ENCODE measurements at places on chromosomes 5 and 9.

DNA sequence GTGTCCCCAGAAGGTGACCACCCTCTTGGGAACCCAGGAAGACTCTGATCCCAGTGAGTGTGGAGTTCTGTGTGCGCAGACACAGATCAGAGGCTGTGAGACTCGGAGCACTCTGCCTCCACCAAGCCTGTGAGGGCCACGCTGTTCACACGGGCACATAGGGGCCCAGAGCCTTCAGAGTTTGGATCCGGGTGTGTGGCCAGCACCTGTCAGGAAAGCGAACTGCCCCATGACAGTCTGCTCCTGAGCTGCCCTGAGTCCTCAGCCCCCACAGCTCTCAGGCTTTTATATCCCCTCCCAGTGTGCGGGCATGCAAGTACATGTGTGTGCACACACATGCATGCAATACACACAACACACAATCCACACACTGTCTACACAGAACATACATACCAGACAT, 161.8 kb upstream of the IRX2 start:
- peak; percentile 10 for DNase-seq

- no peak for DNase-seq
Observed at GRCh38 chr9:91790917-91791316, 159.1 kb downstream of the ROR2 start.

DNA sequence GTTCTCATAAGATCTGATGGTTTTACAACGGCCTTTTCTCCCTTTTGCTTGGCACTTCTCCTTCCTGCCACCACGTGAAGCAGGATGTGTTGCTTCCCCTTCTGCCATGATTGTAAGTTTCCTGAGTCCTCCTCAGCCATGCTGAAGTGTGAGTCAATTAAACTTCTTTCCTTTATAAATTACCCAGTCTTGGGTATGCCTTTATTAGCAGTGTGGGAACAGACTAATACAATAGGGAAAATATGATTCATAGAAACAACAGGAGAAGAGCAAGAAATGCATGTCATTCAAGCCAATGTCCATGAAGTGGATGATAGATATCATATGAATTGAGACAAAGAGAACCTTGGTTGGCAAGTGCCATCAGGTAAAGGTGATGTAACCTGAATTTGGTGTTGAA, 128.3 kb upstream of the HAPLN1 start:
- no peak for DNase-seq

GRCh38 chr9:5886114-5886939, 4.4 kb upstream of the MLANA start:
- peak; percentile 91 for DNase-seq

DNA sequence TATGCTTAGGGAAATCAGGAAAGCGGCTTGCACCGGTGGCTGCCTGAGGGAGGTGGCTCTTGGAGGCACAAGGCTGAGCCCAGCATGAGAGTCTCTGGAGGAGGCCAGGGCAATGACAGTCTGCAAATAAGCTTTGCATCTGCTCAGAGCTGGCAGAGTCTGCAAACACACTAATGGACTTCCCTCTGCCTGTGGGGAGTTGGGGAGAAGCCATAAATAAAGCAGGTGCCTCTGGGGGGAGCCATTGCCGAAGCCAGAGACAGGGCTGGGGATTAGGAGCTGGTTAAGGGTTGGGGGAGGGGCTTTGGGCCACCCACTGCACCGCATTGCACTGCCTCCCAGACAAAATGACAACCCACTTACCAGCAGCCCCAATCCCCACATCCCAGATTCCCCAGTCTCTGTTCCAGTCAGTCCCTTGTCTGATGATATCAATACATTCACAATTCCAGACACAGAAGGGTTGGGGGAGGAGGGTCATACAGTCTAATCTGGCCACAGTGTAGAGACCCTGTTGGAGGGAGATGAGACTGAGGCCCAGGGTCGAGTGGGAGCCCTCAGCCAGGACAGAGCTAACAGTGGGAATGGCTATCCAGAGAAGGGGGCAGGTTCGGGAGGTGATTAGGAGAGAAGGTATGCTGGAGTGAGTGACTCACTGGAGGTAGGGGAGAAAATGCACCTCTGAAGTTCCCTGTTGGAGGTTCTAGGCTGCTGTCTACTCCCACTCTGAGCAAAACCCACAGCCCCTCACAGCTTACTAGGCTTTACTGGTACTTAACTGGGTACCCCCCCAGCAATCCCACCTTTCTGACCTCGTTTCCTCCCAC, 53.7 kb downstream of the PAX5 start:
- peak; percentile 77 for DNase-seq

DNA sequence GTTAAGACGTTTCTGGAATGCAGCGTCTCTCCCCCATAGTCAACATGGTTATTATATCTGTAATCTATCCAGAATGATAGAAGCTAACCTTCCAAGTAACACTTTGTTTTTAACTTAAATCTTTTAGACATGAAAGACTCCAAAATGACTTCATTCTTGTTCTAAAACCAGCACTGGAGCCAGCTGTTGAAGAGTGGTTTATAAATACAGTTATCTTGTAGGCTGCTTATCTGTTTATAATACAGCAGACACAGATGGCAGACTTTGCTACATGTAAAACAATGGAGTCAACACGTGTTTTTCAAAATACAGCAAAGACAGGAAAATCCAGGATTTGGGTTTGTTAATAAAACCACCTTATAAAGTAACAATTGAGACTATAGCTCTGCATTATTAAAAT, 48.8 kb upstream of the RETREG1 start:
- no peak for DNase-seq

DNA sequence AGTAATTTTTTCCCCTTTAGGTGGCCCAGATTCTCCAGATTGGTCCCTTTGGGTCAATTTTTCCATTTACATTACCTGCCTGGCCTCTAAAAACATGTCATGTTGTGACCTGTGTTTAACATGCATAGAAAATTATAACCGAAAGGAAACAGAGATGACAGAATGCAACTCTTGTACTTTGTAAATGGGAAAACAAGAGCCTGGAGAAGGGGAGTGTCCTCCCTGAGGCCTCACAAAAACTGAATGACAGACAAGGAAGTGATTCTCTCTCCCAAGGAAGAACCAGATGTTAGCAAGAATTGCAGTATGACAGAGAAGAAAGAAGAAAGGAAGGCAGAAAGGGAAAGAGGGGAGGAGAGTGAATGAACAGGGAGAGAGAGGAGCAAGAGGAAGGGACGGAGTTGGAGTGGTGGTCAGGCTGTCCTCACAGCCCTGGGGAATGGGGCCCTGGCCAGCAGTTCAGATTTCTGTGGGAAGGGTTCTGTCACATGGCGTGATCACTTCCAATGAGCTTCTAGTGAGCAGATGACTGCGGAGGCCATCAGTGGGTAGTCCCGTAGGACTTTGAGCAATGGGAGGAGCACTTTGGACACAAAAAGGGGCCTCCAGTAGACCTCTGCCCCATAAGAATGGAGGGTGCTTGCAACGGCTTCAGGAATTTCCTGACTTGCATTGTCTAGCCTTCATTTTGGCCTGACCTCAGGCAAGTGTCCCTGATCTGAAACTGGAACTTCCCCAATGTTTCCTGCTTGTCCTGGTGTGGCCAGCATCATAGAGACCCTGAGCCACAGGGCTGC, 31.6 kb downstream of the ABLIM3 start:
- no peak for DNase-seq

- peak; percentile 52 for DNase-seq
Observed at GRCh38 chr5:127878174-127878750, 175.1 kb downstream of the CCDC192 start.

DNA sequence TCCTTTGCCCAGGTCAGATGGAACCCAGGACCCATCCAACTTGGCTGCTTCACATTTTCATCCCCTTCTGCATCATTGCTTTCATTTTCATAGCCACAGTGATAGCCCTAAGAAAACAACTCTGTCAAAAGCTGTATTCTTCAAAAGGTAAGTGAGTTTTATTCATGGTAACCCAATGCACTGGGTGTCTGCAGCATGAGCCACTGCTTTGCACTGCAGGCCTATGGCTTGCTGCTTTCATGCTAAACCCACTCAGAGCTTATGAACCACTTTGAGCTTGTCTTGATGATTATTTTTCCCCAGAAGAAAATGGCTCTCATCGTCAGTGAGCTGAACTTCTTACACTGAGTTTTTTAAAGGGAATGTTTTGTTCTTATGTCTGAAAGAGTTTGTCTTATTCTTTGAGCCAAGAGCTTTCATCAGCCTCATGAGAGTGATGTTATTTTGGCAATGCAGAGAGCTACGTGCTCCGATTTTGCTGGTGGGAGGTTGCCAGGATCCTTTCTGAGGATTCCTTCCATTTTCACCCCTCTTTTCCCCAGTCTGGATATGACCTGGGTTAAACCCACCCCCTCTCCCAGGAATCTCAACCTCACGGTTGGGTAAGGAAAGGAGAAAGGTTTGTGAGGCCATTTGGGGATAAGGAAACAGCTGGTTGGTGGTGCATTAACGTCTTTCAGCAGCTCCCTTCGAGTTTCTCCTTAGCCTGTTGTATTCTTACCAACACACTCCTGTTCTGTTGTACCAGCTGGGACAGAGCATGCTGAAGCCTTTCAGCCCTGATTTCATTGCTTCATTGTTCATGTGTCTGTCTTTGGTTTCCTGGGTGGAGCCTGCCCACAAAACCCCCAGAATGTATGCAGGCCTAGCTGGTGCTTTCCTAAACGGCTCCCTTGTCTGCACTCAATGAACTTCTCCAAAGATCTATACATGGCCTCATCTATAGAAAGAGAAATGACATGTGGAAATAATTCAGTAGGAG, 47.6 kb downstream of the PDCD1LG2 start:
- no peak for DNase-seq

All from H9 (cell line).